RPMI7951 (cell line): ENCODE measurements at places on chromosomes 6 and 20. TPM values are rescaled to one million over a fixed set of nuclear protein-coding genes. Genes with fewer than 3 reads are reported as not detected.

PTP4A1 gene
- 10.1 and 15.1 TPM in 2 replicates for total RNA-seq

GRCh38 chr6:148704400-148705246 lies 42.2 kb upstream of the UST start:
- no peak for DNase-seq

DNA sequence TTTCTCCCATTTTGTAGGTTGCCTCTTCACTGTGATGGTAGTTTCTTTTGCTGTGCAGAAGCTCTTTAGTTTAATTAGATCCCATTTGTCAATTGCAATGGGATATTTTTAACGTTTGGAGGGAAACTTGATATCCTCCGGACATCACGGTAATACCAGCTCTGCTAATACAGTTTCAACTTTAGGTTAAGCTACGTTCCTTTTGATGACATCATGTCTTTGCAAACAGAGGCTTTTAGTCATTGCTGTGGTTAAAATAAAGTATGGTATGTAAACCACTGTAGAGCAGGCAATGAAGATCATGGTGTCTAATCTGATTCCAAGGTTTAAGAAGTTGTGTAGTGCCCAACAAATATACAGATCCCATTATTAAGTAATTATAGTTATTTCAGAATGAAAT lies 168.0 kb upstream of the CHD6 start:
- peak; percentile 70 for DNase-seq

DNA sequence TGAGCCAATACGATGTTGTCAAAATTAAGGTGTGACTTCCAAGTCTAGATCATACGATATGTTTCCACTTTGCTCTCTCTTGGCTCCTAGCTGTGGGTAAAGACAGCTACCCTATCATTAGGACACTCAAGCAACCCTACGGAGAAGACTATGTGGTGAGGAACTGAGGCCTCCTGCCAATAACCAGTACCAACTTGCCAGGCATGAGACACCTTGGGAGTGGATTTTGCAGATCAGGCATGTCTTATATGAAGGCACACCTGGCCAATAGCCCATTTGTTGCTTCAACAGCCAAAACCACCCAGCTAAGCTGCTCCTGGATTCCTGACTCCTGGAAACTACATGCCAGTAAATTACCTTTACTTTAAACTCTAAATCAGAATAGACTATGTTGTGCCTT lies 863.4 kb downstream of the DHX35 start:
- no peak for DNase-seq

GRCh38 chr20:58822149-58822548 lies 28.6 kb downstream of the GNAS-AS1 start:
- DNase-seq, result no peak

DNA sequence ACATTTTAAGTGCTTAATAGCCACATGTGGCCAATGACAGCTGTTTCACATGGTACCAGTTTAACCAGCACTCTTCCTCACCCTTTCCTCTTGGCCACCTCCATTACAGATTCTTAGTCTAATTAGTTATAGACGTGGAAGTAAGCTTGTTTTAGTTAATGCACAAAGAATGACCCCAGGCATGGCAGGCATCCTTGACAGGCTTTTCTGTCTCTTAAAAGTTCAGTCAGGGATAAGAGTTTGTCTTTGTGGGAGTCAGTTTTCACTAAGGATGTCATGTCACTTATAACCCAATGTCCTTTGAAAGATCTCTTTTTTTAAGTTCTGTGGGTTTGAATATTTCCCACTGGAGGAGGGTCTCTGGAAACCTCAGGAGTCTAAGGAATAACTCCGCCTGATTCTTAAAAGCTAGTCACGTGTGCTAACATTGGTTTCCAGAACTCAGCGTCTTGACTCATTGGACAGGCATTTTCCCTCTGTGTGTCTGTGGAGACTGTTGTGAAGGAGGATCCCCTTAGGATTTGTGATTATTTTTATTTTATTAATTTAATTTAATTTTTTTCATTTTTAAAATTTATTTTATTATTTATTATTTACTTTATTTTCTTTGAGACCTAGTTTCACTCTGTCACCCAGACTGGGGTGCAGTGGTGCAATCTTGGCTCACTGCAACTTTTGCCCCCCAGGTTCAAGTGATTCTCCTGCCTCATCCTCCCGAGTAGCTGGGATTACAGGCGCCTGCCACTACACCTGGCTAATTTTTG lies 171.4 kb downstream of the ZFAND3 start:
- DNase-seq, result peak; percentile 85
